ENCODE measurements at places on chromosomes 2 and 18.
A peak's percentile ranks its signal among the peaks of the same experiment; 100 is the strongest.

DNA sequence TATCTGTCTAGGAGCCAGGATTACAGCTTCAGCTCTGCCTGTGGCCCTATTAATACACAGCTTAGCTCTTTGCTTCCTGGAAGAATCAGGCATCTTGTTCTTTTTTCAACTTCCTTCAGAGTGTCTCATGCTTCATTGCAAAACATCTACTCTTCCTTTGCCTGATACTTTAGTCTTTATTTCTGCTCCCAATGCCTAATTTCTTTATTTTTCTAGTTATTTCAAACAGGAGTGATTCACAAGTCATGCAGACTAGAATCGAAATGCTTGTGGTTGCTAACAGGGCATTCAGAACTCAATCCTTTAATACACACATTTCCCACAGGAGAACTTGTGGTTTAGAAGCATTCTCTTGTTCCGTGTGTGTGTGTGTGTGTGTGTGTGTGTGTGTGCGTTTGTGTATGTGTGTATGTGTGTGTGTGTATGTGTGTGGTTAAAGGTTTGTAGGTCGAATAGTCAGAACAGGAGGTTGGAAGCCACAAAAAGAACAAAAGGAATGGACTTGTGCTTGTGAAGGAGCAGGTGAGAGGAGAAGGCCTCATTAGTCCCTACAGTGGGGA is 28.3 kb upstream of the INSIG2 start:
- DNase-seq = no peak

GRCh38 chr2:200658278-200658864 is 72.6 kb downstream of the AOX1 start:
- no peak for DNase-seq

DNA sequence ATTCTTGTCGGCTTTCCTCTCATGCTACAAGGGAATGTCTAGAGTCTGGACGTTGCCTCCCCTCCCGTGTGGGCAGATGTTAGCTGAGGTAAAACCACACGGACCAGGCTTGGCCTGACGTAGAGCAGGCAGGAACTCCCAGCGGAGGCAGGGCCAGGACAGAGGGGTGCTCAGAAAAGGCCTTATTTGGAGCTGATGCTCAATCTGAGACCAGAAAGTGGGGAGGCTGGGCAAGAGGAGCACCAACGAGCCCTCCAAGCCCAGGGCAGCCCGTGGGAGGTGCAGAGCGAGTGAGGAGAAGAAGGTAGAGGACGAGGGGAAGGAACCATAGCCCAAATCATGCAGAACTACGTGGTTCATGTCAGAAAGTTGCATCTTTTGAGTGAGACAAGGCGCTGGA is 9.0 kb downstream of the TEX51 start:
- DNase-seq = no peak

GRCh38 chr18:7207366-7207915 is 23.4 kb upstream of the LRRC30 start:
- no peak for DNase-seq

GRCh38 chr2:224951723-224952481 is 90.4 kb downstream of the DOCK10 start:
- DNase-seq = no peak

GRCh38 chr2:120587279-120587996 is 148.2 kb upstream of the GLI2 start:
- DNase-seq = no peak

DNA sequence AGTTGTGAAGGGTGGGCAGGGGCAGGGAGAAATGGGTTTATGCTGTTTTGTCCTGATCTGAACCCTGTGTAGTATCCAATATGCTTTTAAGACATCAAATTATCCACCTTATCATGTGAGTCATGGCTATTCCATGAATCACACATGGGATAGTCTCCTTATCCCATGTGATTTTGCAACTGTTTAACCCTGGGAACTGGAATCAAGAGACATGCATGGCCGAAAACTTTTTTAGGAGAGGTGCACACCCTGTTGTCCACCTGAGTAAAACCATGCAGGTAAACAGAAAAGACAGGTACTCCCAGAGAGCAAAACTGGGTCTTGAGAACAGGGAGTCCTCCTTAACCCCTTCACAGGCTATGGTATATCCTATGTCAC is 490.6 kb upstream of the HS6ST1 start:
- no peak for DNase-seq

- no peak for DNase-seq
Observed at GRCh38 chr2:240143801-240144648, 3.6 kb upstream of the OTOS start.

DNA sequence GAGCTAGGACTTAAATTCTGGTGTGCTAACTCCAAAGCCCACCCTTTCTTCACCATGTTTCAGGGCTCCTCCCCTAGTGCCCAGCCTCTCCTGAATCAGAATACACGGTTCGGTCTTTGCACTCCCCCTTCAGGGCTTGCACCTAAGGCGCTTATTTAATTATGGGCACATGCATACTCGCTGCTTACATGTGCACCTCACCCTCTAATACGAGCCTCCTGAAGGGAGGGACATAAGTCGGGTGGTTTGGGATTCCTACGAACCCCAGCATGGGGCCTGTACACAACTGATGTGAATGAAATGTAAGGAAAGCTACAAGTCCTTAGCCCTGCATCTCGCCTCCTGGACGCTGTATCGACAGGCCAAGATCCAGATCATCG is 435 bp downstream of the IFT172 start:
- no peak for DNase-seq

DNA sequence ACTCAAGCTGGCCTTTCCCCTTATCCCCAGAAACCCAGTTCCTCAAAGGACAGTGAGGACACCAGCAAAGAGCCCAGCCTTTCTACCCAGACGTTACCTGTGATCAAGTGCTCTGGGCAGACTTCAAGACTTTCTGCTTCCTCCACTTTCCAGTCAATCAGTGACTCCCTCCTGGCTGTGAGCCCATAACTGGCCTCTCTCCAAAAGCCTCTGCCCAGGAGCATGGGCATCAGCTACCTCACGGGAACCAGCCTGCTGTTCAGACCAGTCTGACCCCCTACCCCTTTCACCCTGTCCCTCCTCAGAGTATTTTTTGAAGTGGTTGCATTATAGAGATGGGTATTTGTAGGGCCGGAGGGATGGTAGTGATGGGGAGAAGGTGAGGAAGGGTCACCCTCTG is 27.7 kb upstream of the CYP27A1 start:
- DNase-seq = no peak

- no peak for DNase-seq
Observed at GRCh38 chr2:123656590-123656989, 368.5 kb upstream of the CNTNAP5 start.

DNA sequence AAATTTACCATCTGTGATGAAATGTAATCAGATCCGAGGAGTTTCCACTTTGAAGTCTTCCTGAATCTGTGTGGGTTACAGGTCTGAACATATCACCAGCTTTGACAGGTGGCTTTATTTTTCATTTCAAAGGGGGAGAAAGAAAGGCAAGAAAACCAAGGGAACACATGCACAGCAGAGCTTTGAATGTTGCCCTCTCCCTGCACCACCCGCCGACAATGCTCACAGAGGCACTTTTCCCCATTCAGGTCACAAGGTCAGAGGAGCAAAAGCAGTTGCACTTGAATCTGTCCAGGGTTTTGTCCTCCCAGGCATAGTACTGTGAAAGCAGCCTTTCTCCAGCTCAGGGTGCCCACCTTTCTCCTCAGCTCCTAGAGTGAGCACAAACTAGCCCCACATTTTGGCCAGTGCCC is 130.2 kb downstream of the OSR1 start:
- no peak for DNase-seq

DNA sequence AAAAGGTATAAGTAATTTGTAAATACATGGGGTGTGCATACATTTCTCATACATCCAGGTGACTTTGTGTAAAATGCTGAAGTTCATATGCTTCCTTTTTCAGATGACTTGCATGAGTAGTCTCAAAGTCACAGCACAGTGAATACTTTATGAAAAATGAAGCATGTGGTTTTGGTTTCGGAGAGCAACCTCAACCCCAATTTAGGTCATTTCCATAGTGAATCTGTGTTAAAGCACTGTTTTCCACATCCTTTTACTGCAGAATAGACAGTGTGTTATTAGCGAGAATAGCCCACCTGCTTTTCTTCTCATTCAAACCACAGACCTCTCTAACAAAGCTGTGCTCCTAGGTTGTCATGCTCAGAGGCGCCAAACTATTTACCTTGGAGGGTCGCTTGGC is 204.4 kb upstream of the RASGRP3 start:
- DNase-seq = no peak

DNA sequence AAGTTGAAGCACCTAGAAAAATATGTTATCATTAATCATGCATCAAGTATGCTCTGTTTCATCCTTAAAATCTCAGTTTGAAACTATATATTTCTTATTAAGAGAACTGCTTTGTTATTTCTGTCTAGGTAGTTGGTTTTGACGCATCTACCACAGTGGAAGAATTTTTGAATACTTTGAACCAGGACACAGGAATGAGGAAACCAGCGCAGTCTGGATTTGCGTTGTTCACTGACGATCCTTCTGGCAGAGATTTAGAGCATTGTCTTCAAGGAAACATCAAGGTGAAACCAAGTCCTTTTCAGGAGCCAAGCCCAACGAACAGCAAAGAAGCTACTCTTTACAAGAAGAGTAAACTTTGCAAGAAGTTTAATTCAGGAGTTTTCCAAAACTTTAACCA is 30.1 kb upstream of the DYNC2LI1 start:
- no peak for DNase-seq

DNA sequence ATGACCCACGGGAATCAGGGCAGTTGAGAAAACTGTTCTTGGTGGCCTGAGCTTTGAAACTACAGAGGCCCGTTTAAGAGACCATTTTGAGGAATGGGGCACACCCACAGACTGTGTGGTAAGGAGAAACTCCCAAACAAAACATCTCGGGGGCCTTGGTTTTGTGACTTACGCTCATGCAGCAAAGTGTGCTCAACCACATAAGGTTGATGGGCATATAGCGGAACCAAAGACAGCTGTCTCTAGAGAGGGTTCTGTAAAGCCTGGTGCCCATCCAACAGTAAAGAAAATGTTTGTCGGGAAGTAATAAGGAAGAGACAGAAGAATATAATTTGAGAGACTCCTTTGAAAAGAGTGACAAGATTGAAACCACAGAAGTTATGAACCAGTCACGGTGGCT is 5.4 kb downstream of the MRO start:
- no peak for DNase-seq

DNA sequence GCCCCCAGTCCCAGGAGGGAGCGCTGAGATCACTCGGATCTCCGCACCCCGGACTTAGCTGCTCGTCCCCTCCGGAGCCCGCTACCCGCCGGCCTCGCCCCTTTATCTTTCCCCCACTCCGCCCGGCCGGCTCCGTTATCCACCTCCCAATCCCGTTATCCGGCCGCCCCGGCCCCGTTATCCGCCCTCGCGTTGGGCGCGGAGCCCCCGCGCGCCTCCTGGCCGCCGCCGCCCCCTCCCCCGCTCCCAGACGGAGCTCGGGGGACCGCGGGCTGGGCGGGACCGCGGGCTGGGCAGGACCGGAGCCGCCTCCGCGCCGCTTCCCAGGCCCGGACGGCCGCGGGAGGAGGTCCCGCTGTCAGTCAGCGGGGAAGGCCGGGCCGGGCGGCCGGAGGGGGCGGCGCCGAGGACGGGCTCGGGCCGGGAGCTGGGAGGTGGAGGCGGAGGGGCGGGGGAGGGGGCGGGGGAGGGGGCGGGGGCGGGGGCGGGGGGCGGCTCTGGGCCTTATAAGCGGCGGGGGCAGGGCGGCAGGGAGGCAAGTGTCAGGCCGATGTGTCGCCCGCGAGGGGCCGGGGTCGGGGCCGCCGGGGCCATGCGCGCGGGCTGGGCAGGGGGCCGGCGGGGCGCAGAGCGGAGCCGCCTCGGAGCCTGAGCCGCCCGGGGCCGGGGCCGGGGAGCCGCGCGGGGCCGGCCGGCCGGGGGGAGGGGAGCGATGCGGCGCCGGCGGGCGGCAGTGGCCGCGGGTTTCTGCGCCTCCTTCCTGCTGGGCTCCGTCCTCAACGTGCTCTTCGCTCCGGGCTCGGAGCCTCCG is at the start of gene PKDCC:
TSS of gene PKDCC (plus strand) at position 534 of the 811 bp plus-strand sequence. CDS start at position 713, 179 bp downstream.
- DNase-seq = peak; percentile 45

DNA sequence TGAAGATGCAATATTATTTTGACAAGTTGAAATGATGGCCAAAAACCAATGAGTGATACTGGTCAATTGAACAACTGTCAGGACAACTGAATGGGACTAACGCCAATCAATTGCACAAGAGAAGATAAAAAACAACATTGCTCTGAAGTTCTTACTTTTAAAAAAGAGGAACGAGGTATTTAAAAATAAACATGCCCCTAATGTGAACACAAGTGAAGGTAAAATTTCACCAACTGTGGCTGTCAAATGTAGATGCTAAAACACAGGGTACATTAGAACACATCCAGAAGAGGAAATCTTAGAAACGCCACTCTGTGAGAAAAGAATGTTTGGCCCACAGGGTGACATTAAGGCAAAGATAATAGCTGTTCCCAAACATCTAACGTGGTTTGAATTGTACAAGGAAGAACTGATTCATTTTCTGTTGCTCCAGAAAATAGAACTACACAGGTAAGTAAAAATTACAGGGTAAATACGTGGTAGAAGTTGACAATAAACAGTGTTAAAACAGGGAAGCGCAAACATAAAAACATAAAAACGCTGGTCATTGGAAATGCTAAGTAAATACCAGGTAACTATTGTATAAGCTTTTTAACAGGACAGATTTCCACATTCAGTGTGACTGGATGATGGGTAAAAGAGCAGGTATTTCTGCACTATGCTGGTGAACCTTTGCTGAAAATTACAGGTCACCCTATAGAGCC is 20.3 kb downstream of the LONRF2 start:
- DNase-seq = no peak

- no peak for DNase-seq
Observed at GRCh38 chr18:78776706-78777285, 202.8 kb upstream of the SALL3 start.

- no peak for DNase-seq
Observed at GRCh38 chr2:240932001-240932723, 26.0 kb downstream of the CROCC2 start.

DNA sequence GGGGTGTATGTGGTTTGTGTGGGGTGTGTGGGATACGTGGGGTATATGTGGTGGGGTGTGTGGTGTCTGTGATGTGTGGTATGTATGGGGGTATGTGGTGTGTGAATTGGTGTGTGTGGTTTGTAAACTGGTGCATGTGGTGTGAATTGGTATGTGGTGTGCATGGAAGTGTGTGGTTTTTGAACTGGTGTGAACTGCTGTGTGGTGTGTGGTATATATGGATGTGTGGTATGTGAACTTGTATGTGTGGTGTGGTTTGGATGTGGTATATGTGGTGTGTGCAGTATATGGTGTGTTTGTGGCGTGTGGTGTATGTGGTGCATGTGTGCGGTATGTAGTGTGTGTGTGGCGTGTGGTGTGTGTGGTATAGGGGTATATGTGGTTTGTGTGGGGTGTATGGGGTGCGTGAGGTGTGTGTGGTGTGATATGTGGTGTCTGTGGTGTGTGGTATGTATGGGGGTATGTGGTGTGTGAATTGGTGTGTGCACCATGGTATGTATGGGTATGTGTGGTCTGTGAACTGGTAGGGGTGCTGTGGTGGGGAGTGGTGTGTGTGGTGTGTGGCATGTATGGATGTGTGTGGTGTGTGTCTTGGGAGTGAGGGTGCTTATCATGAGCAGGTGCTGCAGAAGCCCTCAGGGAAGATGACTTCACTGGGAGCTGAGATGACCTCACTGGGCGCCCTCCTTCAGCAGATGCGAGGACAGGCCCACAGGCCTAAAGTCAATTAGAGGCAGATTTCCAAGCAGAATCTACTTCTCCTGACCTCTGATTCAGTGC is 209.6 kb upstream of the TNP1 start:
- DNase-seq = no peak
